ENCODE measurements at places on chromosomes 13 and 19. TPM values are rescaled to one million over a fixed set of nuclear protein-coding genes. Genes with fewer than 3 reads are reported as not detected.

ATXN8OS gene
- total RNA-seq = not detected

ZNF225 gene
- 1.4 TPM for total RNA-seq

DIAPH3 gene
- total RNA-seq = 3.7 TPM

SLC39A3 gene
- total RNA-seq = 60.5 TPM

PABPC3 gene
- total RNA-seq = 0.38 TPM

KLF2 gene
- 2.4 TPM for total RNA-seq

CEACAM8 gene
- not detected for total RNA-seq

FUZ gene
- total RNA-seq = 18.5 TPM

CAPN12 gene
- total RNA-seq = 1.1 TPM

SIAH3 gene
- total RNA-seq = 0.03 TPM
